ENCODE measurements at places on chromosomes 7 and 10.

- DNase-seq: no peak
These were observed 40.3 kb downstream of the PITRM1 start for GRCh38 chr10:3132036-3133025.

DNA sequence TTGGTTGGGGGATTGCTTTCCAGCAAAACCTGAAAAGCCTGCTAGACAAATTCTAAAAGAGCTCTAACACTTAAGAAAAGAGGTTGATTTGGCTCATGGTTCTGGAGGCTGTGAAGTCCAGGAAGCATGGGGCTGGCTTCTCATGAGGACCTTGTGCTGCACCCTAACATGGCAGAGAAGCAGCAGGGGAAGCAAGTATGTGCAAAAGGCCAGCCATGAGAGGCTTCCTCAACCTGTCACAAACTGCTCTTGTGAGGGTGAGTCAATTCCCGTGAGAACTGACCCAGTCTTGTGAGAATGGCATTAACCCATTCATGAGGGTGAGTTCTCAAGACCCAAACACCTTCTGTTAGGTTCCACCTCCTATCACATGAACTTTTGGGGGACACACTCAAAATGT is 54.3 kb upstream of the IGFBP3 start:
- DNase-seq: no peak

DNA sequence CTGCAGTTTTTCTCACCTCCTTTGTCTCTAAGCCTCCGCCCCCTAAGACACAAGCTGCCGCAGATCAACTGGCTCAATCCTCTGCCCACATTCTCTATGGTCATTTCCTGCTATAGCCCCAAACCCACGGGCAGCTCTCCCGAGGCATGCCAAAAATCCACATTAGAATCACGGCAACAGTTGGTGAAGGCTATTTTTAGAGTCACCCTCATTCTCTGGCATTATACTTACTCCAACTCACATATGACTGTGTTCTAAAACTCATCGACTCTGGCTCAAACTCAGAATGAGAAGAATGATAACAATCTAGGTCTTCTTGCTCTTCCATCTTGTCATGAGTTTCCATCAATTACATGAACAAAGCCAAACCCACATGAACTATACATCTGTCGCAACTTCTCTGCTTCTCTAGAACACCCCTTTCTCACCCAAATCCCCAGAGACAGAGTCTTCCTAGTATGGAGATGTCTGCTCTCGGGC is 10.9 kb upstream of the KIAA1549 start:
- DNase-seq: no peak

GRCh38 chr10:72248468-72249151 is 25.1 kb upstream of the DDIT4 start:
- peak; percentile 70 for DNase-seq

DNA sequence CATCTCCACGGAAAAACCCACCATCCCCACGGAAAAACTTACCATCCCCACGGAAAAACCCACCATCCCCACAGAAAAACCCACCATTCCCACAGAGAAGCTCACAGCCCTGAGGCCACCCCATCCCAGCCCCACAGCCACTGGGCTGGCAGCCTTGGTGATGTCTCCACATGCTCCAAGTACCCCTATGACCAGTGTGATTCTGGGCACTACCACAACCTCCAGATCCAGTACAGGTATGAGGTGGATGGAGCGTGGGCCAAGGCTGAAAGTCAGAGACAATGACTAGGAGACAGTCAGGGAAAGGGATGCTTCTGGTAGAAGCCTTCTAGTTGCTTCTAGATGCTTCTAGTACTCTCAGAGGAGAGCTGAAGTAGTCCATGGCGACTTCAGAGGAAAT is 19.6 kb downstream of the ZAN start:
- no peak for DNase-seq

GRCh38 chr7:101622609-101623173 is 6.4 kb downstream of the MYL10 start:
- no peak for DNase-seq

DNA sequence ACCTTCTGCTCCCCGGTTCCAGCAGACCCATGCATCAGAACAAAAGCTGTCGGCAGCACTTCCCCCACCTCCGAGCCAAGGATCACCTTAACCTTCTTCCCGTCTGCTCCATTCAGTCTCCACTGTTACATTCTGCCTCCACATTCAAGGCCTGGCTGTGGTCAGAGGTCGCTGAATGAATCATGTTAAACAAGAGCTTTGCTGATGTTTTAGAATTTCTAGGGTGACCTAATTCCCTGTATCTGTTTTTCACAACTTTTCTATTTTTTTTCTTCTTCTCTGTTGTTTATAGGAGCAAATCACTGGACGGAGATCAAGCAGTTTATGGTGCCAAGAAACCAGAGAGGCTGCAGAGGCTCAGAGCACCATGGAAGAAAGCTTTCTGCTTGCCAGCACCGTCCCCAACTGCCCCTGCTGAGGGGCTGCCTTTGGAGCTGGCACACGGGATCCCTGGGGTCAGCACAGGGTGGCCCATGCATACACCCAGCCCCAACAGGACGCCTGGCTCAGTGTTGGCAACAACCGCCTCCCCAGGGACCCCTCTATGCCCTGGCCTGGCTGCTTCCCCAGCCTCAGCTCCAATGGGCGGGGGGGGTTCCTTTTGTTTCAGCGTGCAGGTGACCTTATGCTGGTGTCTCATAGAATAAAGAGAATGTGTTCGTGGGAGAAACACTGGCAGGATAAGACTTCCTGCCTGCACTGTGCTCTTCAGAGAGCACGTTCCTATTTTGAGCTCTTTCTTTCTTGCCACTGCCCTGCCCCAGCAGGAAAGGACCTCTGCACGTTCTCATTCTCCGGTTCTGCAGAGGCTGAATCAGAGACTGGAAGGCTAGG is 182.7 kb upstream of the LYZL2 start:
- no peak for DNase-seq

DNA sequence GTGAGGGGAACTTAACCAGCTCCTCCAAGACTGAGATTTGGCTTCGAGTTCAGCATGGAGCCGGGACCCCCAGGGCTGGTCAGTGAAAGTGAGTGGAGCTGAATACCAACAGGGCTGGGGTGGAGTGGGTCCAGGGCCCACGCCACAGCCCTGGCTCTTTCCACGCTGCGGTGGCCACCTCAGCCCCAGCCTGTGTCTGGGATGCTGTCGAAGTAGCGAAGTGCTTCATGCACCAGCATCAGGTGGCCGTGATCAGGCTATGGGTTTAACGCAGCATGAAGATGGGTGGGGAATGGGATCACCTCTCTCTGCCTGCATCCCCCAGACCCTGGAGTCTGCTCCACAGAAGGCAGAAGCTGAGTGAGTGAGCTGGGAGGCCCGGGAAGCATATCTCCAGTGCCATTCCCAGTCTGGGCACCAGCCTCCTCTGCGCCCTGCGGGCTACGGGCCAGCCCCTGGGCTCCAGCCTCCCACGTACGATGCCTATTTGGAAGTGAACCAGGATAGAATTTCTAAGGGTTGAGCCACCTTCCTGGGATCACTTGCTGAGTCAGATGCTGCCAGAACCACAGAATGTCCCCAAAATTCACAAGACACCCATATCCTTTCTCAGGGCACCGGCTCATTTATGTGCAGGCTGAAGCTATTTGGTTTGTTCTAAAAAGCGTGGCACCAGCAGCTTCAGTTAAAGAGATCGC is 131.1 kb upstream of the CHST15 start:
- DNase-seq: no peak

DNA sequence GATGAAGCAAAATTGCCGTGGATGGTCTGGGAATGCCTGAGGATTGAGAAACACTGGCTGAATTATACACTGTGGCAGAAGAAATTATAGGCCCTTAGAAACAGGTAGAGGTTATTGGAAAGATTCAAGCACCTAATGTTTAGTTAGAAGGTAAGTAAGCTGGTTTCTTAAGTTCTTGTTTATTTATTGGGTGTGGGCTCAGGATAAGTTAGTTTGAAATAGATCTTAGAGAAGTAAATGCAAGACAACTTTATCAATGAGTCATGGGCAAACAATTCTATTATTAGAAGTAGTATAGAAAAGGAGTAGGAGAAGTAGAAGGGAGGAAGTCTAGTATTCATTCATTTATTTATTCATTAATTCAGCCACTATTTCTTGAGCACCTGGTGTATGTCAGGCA is 96.5 kb downstream of the KAT6B start:
- DNase-seq: no peak

DNA sequence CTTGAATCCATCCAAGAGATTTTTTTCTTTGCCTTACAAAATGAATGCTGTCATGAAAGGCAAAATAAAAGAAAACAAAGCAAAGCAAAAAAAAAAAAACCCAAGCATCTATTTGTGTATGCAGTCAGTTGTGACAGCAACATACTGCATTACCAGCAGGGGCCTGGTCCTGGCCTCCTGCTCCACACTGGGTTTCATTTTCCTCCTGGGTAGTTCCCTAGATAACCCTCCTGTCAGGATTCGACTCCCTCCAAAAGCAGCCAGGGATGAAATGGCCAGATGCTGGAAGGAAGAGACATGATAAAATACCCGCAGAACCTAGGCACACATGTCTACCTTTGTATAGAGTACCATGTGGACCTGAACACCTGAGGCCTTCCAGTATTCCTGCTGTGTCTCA is 148.6 kb downstream of the NRCAM start:
- DNase-seq: no peak

DNA sequence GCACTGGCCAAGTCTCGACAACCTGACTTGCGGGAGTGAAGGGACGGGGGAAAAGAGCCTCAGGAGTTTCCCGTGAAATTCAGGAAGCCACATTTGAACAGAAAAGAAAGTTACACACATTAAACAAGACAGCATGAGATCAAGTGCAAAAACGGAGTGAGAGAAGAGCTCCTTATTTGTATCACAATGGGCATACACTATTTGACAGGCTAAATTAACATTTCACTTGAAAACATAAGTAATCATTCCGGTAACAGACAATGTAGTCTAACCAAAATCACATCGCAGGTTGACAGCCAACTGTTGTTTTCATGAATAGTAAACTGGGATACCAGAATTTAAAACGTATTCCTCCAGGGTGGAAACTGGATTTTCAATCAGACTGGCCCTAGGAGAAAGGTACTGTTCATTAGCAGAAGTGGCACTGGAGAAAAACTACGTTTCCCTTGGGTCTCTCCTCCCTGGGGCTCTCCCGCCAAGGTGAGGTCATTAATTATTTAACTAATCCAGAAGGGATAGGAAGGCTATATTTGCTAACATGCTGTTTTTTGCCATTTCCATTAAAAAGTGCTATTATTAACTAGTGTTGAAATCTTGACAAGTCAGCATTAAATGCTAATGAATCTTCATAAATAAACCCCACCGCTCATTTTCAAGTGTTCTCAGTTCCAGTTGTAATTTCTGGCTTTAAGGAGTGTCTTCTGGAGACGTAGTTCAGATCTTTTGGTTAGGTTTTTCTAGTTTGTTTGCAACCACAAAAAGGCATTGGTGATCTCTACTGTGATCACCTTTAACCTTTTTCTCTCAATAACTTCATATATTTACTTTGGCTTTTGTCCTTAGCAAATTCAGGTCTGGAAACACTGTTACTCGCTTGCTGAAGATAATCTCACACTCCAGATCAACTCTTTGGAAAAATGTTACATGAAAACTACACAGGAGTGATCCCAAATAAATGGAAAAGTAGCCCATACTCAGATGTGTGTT is 25.1 kb downstream of the RHEB start:
- DNase-seq: no peak

DNA sequence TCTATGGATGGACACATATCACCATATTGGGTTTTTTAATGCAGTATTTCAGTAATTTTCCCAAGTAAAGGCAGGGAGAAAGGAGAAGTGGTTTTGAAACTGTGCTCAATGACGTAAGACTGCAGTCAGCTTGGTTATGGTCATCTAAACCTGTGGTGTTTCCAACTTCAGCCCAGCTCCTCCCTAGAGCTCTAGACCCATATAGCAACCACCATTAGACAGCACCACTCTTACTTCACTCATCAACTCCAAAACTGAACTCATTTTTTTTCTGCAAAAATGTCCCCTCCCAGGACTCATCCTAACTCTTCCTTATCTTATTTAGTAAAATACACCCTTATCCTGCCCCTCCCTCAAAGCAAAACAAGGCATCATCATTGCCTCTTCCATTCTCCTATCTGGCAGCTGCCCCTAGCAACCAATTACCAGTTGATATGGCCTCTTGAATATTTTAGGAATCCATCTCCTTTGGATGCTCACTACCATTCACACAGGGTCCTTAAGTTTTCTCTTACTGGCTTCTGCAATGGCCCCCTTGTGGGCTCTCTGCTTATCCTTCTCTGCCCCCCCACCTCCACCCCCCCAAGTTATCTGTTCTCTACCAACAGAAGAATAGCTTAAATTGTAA is 1.5 kb upstream of the RALA start:
- DNase-seq: no peak

DNA sequence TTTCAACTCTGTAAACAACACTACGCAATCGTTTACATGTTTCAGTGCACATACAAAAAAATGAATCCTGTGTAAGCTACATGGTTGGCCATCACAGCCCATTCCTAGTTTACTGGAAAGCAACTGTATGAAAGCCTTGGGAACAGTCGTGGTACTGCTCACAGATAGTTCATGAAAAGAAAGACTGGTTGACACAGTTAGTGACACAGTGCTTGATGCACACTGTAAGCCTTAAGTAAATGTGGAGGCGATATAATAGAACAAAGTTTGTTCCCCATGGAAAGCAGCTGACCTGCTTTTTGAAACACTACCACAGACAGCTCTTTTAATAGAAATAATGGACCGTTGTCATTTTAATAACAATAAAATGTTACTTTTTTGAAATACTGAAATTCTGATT is 5.1 kb downstream of the CACNA2D1 start:
- no peak for DNase-seq

Data from activated T-cell treated with anti-CD3 and anti-CD28 coated beads, Interleukin-2, amount 50 U/mL, for 1 hour (primary cell).